ENCODE measurements at places on chromosomes 6 and 20. TPM values are rescaled to one million over a fixed set of nuclear protein-coding genes. Genes with fewer than 3 reads are reported as not detected.

HDGFL1 gene
- total RNA-seq = not detected

TAGAP gene
- total RNA-seq = not detected

PHACTR3 gene
- 26.4 TPM for total RNA-seq

MLN gene
- not detected for total RNA-seq

PDE10A gene
- total RNA-seq = 2.1 TPM

CST3 gene
- 331 TPM for total RNA-seq

STX11 gene
- total RNA-seq = 1.5 TPM

MUCL3 gene
- total RNA-seq = not detected

OR2H2 gene
- total RNA-seq = not detected

CCR6 gene
- not detected for total RNA-seq

BMP2 gene
- total RNA-seq = 0.73 TPM

SPATA25 gene
- 0.40 TPM for total RNA-seq

ERVFRD-1 gene
- total RNA-seq = not detected

WFDC13 gene
- total RNA-seq = not detected

BEND3 gene
- 4.5 TPM for total RNA-seq

SLC39A7 gene
- total RNA-seq = 128 TPM

TRIM10 gene
- not detected for total RNA-seq

CHRNA4 gene
- total RNA-seq = not detected

CLIC5 gene
- not detected for total RNA-seq

SLC35D3 gene
- not detected for total RNA-seq

NSFL1C gene
- 170 TPM for total RNA-seq

LINC00237 gene
- total RNA-seq = not detected

COL9A3 gene
- 14.3 TPM for total RNA-seq

NHLRC1 gene
- total RNA-seq = 1.3 TPM

RHAG gene
- not detected for total RNA-seq

SCGN gene
- total RNA-seq = not detected

SIRPA gene
- total RNA-seq = 12.8 TPM

CPNE5 gene
- total RNA-seq = 0.29 TPM

HLA-DQA2 gene
- total RNA-seq = not detected

HFE gene
- total RNA-seq = not detected

TFAP2D gene
- total RNA-seq = not detected

TNNC2 gene
- total RNA-seq = not detected

NEURL2 gene
- total RNA-seq = 3.7 TPM

MOXD1 gene
- 5.0 TPM for total RNA-seq

COL9A1 gene
- not detected for total RNA-seq

VGLL2 gene
- total RNA-seq = not detected

SPTLC3 gene
- total RNA-seq = 16.3 TPM
